ENCODE measurements at places on chromosomes 2 and 18. TPM values are rescaled to one million over a fixed set of nuclear protein-coding genes. Genes with fewer than 3 reads are reported as not detected.

DNA sequence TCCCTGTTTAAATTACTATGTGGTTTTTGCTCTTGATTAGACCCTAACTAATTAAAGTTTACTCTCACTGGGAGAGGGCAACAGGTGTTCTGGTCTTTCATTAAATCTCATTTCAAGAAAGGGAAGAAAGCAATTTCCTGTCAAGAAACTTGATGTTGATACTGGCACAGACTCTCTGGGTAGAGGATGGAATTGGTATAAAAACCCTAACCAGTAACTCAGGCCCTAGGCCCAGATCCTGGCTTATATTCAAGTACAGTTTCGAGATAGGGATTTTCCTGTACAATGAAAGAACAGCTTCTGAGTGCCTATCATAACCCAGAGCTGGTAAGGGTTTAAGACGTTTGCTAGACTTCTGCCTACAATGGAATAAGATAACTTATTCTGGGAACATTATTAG, 61.6 kb upstream of the ACYP2 start:
- no peak for DNase-seq

Gene ABCG8
- 1.2 TPM for polyA plus RNA-seq

GRCh38 chr2:175161-175786, 88.6 kb downstream of the SH3YL1 start:
- no peak for DNase-seq

DNA sequence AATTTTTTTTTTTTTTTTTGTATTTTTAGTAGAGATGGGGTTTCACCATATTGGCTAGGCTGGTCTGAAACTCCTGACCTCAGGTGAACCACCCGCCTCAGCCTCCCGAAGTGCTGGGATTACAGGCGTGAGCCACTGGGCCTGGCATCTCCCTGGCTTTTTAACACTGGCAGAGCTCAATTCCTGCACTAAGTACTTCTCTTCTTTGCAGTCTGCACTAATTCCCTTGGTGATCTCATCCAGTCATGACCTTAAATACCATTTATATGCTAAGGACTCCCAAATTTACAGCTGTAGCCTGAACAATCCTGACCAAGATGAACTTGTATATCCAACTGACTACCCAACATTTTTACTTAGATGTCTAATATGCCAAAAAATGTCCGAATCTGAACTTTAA, 10.2 kb downstream of the PREPL start:
- no peak for DNase-seq

GRCh38 chr18:8356001-8356400, 253.2 kb upstream of the RAB12 start:
- no peak for DNase-seq

GRCh38 chr2:150938527-150938926, 323.1 kb downstream of the RBM43 start:
- DNase-seq = no peak

DNA sequence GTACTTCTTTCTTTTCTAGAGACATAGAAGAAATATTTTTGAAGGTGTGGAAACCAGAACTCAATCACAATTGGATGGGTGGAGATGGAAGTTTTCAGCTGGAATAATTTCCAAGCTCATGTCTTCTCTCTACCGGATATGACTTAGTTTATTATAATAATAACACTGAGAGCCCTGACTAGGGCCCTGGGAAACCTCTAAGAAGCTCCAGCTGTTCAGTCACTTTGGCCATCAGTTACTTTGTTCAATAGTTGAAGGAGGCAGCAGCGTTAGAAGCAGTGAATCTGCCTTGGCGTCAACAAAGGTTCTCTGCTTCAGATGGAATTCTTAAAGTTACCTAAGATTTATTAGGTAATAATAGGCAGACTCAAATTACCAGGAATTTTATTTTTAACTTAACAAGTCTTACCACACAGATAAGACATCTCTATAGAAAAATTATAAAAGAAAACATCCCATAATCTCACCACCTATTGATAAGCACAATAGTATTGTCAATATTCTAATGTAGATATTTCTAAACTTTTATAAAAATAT, 293.8 kb upstream of the CHAC2 start:
- no peak for DNase-seq

GRCh38 chr2:173962583-173963110, 2.5 kb downstream of the SP3 start:
- no peak for DNase-seq

Gene ASPRV1
- polyA plus RNA-seq = 7.0 TPM

DNA sequence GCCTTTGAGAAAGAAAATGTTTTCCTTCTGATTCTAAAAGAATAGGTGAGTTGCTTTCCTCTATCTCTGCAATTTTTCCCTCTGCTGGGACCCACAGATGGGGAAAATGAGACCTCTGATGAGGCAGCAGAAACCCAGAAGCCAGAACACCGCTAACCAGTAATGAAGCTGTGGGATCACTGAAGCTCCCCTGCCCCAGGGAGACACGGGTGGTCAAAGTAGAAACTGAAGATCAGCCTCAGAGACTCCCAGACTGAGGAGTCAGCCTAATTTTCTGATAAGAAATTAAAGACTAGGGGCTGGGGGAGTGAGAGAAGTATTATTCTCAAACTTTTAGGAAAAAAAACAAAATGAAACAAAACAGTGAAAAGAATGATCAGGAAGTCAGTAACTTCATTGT, 30.1 kb downstream of the CD8B start:
- DNase-seq = no peak

- no peak for DNase-seq
Measured at GRCh38 chr2:201118961-201119854, 3.2 kb downstream of the CFLAR start.

GRCh38 chr2:200443916-200444315, 66.0 kb downstream of the KCTD18 start:
- DNase-seq = no peak

DNA sequence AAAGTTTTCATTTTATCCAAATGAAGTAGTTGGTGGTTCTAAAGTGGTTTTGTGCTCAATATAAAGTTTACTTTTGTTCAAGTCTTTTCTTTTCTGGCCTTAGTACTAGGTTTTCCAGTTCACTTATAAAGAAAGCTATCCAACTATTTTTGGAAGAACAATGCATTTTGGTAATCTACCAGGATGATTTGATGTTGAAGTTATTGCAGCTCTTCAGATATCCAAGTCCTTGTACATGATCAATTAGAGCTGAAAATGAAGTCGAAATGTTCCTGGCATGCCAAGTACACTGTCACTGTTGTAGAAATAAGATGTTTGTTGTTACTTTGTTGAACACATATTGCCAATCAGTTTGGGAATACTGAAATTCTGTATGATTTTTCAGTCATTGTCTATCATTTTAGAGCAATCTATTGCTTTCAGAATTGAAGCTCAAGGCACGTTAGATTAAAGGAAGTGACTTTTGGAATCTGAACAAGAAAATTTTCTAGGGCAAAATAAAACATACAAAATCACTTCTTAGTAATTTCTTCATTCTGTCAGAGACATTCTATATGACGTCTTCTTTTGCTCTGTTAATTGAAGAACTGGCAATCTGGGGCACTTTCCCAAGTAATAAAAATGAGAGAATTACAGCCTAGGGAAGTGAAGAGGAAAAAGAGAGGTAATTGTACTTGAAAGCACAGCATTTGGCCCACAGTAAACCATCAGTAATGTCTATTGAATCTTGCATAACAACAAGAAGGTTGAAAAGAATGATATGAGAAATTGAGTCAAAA, 232.3 kb downstream of the MREG start:
- no peak for DNase-seq

DNA sequence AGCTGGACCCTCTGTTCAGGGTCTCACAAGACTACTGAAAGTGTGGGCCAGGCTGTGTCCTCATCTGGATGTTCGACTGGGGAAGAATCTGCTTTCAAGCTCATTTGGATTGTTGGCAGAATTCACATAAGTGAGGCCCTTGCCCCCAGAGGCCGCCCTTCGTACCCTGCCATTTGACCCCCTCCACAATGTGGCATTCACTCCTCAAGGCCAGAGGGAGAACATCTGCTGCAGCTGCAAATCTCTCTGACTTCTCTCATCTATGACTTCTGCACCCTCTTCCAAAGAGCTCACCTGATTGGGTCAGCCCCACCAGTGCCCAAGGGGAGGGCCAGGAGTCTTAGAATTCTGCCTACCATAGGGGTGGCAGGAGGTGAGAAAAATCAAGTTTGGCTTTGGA, 3.9 kb upstream of the CNDP2 start:
- DNase-seq = no peak

DNA sequence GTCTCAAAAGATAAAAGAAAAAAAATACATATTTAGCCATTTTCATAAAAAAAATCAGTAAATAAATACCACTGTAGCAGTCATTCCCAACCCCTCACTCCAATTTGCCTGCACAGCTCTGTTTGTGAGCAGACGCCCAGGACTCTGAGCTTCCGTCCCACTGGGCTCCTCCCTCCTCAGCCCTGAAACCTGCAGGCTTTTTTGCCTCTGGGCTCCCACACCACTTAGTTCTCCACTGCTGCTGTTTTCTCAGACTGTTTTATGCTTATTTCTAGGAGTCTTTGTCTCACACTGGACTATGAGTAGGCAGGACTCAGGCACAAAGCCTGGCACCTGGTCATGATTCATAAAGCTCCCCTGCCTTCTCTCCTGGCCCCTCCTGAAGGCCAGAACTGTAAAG, 6.1 kb upstream of the CXCR1 start:
- DNase-seq = no peak

GRCh38 chr2:155653176-155653575, 679.3 kb downstream of the NR4A2 start:
- no peak for DNase-seq

DNA sequence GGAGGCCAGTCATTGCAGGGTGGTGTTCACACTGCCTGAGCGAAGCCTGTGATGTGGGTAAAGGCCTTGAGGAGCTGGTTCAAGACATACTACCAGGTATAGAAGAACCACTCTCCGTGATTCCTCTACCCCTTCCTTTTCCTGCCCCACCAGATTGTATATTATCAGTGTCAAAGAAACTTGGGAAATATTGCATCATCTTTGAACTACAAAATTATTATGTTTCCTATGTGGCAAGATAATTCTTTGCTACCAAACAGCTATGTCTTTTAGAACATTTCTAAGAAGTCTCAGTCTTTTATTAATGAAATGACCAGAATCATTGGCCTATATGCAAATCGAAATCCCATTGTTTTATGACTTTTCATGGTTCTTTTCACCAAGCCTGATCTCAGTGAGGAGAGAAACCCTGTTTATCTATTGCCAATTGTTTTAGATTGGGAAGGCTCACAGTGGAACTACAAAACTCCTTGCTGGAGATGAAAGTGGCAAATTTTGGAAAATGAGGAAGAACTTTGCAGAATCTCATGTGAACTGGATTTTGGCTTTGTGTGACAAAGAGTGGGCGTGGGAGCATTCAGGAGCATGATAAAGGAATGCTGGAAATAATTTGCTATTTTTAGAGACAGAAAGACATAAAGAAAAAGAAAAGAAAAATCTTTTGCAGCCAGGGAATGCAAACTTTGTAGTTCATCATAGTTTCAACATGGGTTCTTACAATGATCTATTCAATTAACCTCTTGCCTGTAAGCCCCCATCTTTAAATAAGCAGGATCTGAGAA, 286.9 kb downstream of the INSIG2 start:
- DNase-seq = no peak

DNA sequence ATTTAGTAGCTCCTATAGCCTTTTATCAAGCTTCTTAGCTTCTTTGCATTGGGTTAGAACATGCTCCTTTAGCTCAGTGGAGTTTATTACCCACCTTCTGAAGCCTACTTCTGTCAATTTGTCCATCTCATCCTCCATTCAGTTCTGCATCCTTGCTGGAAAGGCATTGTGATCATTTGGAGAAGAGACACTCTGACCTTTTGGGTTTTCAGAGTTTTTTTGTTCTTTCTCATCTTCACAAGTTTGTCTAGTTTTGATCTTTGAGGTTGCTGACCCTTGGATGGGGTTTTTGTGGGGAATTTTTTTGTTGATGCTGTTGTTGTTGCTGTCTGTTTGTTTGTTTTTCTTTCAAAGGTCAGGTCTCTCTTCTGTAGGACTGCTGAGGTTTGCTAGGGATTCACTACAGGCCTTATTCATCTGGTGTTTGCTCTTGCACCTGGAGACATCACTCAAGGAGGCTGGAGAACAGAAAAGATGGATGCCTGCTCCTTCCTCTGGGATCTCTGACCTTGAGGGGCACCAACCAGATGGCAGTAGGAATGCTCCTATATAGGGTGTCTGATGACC, 13.9 kb upstream of the TANK start:
- DNase-seq = no peak

GRCh38 chr18:28063271-28063761, 113.6 kb downstream of the CDH2 start:
- DNase-seq = no peak

DNA sequence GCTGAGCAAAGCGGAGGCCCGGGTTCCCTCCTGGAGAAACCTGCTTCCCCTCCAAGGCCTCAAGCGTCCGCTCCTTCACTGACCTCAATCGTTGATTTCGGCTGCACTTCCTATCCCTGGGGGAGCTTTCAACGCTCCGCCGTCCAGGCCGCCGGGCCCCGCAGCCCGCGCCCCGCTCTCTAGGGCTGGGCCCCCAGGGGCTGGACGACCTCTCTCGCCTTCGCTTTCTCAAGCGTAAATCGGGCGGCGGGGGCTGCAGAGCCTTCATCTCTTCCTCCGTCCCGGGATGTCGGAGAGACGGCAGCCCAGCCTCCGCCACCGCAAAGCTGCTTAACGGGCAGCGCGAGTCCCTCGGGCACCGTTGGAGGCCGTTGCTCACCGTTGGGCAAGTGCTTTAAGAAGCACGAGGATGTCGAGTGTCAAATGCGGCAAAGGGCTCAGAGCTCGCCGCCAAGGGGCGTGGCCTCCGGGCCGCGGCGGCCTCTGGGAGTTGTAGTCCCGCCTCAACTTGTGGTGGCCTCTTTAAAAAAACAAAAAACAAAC, 8.5 kb downstream of the HES6 start:
- no peak for DNase-seq

GRCh38 chr2:165456027-165456426, 13.5 kb upstream of the CSRNP3 start:
- no peak for DNase-seq

GRCh38 chr2:237627441-237628246, at the start of gene LRRFIP1:
Gene LRRFIP1, plus strand, starts transcription at chr2:237627587. Its CDS starts 58 bp downstream, at chr2:237627645.
- DNase-seq = peak; percentile 78

GRCh38 chr2:120360307-120360855, 14.4 kb downstream of the INHBB start:
- no peak for DNase-seq
